NCI-H1930 (cell line): ENCODE measurements at places on chromosomes 7 and 10.

GRCh38 chr10:28382525-28383269, 79.8 kb upstream of the MPP7 start:
- DNase-seq: no peak

GRCh38 chr10:89710753-89711152, 9.4 kb downstream of the KIF20B start:
- no peak for DNase-seq

DNA sequence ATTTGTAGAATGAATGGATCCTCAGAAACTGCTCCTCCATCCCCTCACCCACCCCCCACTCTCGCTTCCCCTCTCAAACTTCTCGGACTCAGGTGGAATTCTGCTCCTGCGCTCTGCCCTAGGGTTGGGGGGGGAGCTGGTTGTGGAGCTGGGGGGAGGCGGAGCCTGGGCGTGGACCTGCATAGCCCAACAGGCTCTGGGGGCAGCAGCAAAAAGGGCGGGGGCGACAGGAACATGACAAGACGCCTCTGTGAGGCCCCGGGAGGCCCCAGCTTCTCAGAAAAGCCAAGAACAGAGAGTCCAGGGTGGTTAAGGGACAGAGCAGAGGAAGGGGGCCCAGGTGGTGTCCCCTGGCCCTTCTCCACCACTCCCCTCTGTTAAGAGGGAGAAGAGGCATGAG, 3.5 kb downstream of the TSC22D4 start:
- no peak for DNase-seq

DNA sequence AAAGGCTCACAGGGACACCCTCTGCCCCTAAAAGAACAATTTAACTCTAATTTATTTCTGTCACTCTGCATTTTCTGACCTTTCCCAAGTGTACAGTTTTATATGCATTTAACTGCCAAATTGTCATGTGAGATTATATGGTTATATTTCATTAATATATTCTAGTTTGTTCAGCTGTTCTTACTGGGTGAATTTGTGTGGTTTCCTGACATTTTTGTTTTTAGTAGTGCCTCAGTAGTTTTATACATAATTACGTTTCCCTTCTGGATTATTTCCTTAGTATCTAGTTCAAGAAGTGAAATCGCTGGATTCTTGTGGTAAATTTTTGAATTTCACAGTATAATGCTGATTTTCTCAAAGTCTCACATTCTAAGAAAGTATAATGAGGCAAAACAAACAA, 41.3 kb downstream of the EGFR start:
- no peak for DNase-seq

DNA sequence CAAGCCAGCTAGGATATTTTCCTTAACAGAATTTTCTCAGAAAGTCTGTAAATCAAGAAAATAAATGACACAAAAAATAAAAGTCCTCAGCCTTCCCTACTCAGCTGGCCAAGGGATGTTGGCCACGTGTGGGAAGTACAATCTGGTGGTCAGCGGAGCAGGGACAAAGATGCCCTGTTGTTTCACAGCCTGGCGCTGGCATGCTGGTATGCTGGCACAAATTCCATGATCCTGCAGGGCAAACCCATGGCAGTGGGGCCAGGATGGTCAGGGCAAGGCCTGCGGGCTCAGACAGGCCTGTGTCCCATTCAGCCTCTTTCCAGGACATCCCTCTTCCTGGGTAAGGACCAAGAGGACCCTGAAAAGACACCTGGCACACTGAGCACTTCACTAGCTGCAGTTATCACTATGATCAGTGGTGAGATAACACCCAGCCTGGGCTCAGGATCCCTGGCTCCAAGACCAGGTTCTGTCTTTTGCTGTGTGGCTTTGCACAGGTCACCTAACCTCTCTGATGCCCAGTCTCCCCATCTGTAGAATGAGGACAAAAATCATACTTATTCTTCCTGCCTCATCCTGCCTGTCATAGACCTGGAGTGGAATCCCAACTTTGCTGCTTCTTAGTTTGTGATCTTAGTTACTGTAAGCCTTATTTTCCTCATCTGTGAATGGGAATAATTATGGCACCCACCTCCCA, 10.8 kb upstream of the HSPA12A start:
- DNase-seq: no peak

DNA sequence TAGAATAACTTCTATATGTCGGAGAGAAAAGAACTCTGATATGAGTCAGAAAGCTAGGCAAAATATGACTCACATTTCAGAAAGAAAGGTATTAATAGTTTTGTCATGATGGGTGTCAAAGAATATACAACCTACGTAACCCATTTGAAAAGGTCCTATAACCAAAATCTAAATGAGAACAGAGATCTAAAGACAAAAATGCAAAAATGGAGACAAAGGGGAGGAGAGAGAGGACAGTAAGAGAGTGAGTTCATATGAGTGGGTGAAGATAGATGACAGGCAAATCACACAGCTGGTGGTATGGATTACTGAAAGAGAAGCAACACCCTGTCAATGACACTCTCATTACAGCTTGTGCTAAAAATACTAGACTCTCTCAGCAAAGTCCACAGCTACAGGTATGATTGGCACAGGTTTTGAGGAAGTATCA, 25.6 kb downstream of the ANKMY2 start:
- DNase-seq: no peak
